NCI-H774 (cell line): ENCODE measurements at places on chromosomes 6 and 20.

- no peak for DNase-seq
Observed at GRCh38 chr6:7282097-7282906, 30.7 kb downstream of the SSR1 start.

DNA sequence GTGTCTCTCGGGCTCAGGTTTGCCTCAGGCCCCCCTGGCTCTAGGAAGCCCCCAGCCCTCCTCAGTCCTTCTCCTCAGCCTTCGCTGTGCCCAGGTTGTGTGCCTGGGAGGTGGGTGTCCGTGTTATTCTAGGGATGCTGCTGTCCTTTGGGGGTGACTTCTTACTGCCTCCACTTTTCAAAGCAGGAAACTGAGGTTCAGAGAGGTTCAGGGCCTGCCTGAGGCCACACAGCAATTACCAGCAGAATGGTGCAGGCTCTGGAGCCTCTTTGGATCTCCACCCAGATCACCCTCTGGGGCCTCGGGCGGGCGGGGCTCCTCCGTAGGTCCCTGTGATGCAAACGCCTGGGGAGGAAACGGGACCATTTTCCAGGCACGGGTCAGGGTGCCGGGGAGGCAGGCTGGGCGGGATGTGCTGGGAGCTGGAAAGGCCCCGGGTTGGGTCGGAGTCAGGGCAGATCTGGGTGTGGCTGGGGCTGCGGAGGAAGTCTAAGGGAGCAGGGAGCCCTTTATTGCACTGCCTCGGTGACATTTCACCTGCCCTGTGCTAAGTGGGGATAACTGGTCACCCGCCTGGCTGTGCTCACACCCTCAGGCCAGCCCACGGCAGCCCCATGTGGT lies 23.2 kb downstream of the GATA5 start:
- no peak for DNase-seq

GRCh38 chr20:39829256-39829655 lies 859.8 kb downstream of the MAFB start:
- no peak for DNase-seq

GRCh38 chr20:42589976-42590639 lies 599.6 kb downstream of the PTPRT start:
- no peak for DNase-seq

GRCh38 chr20:35972462-35972861 lies 4.1 kb downstream of the CNBD2 start:
- no peak for DNase-seq

DNA sequence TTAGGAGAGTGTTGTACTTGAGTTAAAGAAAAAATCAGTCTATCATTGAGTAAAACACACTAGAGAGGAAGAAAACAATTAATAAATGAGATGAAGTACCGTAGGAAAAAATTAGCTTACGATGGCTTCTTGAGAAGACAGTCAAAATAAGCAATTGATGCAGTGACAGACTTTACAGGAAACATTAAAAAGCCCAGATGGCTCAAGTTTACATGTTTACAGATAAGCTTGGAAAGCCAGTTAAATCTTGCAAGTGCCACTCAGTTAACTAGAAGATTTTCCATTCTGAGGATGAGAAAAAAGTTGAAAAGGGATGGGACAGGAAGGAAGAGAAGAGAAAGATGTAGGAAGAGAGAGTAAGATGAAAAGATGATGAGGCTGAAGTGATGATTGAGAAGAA lies 288.8 kb upstream of the FERMT1 start:
- DNase-seq = no peak

GRCh38 chr6:32879691-32880090 lies 25.7 kb downstream of the PSMB9 start:
- no peak for DNase-seq

GRCh38 chr6:45574014-45574461 lies 196.3 kb upstream of the SUPT3H start:
- no peak for DNase-seq
